ENCODE measurements at places on chromosomes 2 and 18.

DNA sequence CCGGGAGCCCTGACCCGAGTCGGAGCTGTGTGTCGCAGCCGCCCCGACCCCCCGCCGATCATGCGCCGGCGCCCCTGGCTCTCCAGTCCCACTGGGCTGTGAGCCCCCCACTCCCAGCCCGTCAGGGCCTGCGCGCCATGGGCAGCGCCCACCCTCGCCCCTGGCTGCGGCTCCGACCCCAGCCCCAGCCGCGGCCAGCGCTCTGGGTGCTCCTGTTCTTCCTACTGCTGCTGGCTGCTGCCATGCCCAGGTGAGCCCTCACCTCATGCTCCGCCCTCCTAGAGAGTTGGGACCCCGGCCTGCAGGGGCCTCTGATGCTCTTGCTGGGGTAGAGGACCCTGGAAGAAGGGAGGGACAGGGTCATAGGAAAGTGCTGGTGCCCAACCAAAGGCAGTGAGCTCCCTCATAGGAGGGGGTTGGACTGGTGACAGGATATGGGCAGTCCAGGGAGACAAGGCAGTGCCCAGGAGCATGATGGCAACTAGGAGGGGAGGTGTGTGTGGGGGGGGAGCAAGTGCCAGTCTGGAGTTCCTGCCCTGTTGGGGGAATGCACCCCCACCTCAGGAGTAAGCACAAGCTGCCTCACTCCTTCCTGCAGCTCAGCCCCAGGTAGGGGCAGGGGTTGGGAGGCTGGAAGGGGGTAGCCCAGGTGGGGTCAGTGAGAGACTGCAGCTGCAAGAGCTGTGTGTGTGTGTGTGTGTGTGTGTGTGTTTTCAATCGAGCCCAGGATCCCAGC is 375 bp downstream of the WNT10A start:
- no peak for DNase-seq

GRCh38 chr2:205848601-205849000 is 166.3 kb downstream of the NRP2 start:
- DNase-seq = no peak

DNA sequence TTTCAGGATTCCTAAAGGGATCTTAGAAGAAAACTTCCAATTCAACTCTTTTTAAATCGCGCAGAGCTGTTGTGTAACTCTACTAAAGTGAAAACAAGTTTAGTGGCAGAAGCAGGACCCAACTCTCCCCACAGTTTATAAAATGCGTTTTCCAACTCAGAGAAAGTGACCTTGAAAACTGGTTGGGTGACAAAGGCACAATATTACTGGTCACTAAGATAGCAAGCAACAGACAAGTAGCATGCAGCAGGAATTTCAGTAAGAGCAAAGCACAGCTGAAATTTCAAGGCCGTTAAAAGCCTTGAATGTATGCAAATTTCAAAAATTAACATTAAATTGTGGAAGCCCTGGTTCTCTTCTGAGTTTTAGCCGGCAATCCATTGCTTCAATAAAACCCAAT is 66.9 kb downstream of the STK39 start:
- no peak for DNase-seq

GRCh38 chr18:7982216-7982615 is 415.1 kb downstream of the PTPRM start:
- no peak for DNase-seq

DNA sequence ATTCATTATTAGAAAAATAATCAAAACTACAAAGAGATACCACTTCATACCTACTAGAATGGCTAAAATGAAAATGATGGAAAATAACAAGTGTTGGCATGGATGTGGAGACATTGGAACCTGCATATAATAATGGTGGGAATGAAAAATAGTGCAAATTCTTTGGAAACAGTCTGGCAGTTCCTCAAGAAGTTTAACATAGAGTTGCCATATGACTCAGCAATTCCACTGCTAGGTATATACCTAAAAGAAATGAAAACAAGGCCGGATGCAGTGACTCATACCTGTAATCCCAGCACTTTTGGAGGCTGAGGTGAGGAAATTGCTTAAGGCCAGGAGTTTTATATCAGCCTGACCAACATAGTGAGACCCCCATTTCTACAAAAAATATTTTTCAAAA is 41.6 kb upstream of the ACYP2 start:
- no peak for DNase-seq

DNA sequence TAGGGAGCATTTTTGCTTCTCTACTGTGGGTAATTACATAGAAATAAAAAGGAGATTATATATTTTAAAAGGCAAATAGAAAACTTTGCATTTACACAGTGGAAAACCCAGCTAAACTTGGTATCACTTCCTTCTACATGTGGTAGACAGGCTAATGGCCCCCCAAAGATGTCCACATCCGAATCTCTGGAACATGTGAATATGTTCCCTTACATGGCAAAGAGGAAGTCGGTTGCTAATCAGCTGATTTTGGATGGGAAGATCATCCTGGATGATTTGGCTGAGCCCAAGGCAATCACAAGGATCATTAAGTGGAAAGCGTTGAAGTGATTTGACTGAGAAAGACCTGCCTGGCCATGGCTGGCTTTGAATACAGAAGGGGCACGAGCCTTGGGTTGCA is 26.2 kb downstream of the CREG2 start:
- DNase-seq = no peak

GRCh38 chr2:70772486-70773155 is 4.6 kb upstream of the ADD2 start:
- no peak for DNase-seq

DNA sequence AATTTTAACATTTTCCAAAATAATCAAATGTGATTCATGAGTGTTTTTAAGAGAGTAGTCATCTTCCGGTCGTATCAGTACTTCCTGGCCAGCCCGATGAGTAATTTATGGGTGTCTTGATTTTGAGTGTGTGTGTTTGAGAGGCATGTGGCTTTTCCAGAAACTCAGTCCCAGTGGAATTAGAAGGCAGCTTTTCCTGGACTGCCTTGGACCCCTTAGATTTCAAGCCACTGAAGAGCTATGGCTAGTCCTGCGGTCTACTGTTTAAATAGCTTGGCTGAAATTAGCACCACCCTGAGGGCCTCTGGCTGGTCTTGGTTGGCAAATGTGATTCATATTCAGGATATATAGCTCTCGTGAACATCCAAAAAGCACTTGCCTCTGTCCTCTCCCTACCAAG is 59.4 kb downstream of the HK2 start:
- no peak for DNase-seq

GRCh38 chr18:58766946-58767345 is 95.7 kb downstream of the MALT1 start:
- DNase-seq = no peak

- DNase-seq = no peak
Measured at GRCh38 chr2:204170411-204170810, 233.8 kb downstream of the ICOS start.

GRCh38 chr2:181523756-181524155 is 66.6 kb downstream of the ITGA4 start:
- DNase-seq = no peak

GRCh38 chr2:135997380-135997779 is 12.0 kb upstream of the DARS1 start:
- DNase-seq = no peak

GRCh38 chr18:45713239-45713638 is 10.7 kb upstream of the SLC14A1 start:
- DNase-seq = no peak

DNA sequence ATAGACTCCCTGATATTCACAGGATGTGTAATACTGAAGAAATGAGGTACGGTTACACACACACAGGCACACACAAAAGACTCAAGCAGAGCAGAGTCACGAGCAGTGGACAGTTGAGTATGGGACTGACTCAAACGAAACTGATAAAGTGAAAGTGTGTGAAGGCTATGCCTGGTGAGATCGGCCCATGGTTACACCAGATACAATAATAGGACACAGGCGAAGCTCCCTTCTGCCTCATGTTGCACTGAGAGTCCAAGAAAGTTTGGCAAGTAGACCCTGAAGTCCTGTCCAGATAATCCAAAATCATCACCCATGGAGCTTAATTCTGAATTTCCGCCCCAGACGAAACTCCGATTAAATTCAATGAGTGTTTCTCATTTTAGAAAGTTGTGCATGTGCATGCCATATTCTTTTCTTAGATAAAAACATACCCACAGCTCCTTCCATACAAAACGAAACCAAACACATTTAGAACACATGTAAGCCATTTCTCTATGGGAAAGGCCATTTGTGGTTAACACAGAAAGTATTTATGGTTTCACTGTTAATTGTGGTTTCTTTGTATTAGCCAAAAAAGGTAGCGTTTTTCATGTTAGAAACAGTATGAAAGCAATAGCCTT is 567.6 kb downstream of the PLCL1 start:
- no peak for DNase-seq

- no peak for DNase-seq
Measured at GRCh38 chr2:195805283-195805976, 148.4 kb downstream of the SLC39A10 start.

- no peak for DNase-seq
Measured at GRCh38 chr2:170467568-170468422, 247.3 kb upstream of the SP5 start.

DNA sequence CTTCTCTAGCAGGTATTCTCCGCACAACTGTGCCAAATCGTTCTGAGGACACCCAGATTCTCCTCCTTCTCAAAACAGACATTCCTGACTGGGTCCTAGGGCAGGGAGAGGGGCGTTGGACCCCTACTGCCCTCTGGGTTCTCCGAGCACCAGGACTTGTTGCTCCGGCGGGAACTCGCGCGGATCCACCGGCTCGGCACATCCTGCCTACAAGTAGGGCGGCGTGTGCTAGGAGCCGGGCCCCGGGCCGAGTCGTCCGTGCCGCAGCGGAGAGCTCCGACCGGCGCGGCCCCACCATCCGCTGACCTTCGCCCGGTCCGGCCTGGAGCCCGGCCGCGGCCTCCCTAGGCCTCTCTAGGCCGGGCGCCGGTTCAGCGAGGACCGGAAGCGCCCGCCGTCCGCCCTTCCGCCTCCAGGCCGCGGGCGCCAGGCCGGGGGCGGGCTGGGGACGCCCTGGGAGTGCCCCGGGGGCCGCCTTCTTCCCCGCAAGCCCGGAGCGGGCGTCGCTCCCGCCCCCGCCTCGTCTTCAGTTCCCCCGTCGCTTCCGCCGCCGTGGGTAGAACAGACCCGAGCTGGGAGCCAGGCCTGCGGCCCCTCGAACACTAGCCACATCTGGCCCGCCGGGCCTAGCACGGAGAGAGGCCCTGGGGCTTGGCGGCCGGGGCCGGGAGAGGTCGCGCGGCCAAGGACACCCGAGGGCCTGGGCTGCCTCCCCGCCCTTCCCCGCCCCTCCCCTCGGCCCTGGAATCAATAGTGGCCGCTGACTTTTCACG is 7.6 kb upstream of the ONECUT2 start:
- no peak for DNase-seq

DNA sequence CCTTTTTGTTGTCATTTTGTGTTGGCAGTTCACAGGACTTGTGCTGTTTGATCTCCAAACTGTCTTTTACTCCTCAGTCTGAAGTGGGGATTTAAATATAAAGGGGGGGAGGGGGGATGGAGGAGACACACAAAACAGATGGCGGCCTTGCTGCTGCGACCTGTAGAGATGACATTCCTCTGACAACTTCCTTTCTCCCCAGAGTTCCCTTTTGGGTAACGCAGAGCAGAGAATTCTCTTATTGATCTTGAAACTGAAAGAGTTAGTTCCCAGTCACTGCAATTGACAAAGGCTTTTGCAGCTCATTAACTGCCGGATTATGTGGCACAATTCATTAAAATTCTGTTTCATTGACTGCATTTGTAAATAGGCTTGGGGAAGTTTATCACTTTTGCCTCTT is 279.3 kb downstream of the TSN start:
- no peak for DNase-seq

GRCh38 chr2:150944315-150944714 is 317.3 kb downstream of the RBM43 start:
- no peak for DNase-seq

GRCh38 chr2:31302940-31303563 is 69.1 kb downstream of the EHD3 start:
- no peak for DNase-seq

DNA sequence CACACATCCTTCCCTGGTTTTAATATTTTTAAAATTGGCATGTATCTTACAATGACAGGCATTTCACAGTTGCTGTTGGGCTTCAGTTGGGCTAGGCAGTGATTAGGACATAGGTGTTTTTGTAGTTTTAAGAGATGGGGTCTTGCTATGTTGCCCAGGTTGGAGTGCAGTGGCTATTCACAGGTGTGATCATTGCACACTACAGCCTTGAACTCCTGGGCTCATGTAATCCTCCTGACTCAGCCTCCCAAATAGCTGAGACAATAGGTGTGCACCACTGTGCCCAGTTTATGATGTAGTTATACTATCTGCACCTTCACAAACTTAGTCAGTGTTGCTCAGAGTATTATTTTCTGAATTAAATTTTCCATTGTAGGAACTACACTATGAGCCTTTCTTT is 43.3 kb downstream of the PCARE start:
- no peak for DNase-seq

- no peak for DNase-seq
Measured at GRCh38 chr2:15092691-15093090, 460.2 kb downstream of the LRATD1 start.

- no peak for DNase-seq
Measured at GRCh38 chr2:19812166-19812565, 89.6 kb downstream of the TTC32 start.

GRCh38 chr18:47932190-47932589 is 1.7 kb upstream of the SMAD2 start:
- DNase-seq = no peak

- no peak for DNase-seq
Measured at GRCh38 chr2:226578879-226579278, 220.7 kb downstream of the IRS1 start.

DNA sequence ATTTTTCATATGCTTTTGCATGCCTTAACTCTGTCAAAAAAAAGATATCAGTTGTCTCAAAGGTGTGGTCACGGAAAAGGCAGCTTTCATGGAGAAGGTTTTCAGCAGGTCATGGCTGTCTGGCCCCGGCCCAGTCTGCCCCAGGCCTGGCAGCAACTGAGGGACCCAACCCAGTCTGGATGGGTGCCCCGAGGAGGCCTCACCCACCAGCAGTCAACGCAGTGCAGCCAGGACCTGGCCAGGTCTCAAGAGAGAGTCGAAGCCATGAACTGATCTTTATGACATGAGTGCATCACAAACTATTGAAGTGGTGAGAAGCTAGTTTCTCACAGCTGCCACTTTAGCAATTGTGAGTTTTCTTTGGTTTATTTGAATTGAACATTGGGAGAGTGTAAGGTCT is 7.9 kb downstream of the TUBB6 start:
- DNase-seq = no peak

GRCh38 chr2:54615832-54616534 is 107.5 kb upstream of the EML6 start:
- DNase-seq = no peak

DNA sequence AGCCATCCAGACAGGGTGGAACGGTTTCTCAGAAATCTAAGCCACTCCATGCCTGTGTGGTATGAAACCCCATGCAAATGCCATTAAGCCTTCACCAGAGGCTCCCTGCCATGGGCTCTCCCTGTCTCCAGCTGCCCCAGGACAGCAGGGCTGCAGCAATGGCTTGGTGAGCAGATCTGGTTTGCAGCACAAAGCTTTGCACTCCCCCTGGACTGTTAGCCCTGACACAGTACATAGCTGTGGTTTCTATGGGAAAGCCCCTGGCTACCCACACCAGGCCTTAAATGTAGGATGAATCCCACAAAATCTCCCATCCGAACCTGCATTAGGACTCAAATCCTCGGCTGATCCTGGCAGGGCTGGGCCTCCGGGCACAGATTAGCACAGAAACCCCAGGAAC is 291.6 kb downstream of the TNS1 start:
- DNase-seq = no peak

GRCh38 chr2:203894262-203894661 is 26.7 kb downstream of the CTLA4 start:
- no peak for DNase-seq
